ENCODE measurements at places on chromosomes 13 and 19.

GRCh38 chr13:100544866-100545683 is 43.5 kb downstream of the GGACT start:
- DNase-seq = no peak

DNA sequence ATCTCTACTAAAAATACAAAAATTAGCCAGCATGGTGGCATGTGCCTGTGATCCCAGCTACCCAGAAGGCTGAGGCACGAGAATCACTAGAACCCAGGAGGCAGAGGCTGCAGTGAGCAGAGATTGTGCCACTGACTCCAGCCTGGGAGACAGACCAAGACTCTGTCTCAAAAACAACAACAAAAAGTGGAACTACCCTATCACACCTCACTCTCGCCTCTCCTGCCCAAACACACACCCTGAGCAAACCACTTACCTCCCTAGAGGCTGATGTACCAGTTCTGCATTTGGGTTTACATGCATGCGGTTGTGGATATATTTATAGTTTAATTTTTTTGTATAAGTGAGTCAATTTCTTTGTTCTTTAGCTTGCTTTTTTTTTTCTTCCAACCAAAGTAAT is 7.7 kb upstream of the PTOV1 start:
- no peak for DNase-seq

DNA sequence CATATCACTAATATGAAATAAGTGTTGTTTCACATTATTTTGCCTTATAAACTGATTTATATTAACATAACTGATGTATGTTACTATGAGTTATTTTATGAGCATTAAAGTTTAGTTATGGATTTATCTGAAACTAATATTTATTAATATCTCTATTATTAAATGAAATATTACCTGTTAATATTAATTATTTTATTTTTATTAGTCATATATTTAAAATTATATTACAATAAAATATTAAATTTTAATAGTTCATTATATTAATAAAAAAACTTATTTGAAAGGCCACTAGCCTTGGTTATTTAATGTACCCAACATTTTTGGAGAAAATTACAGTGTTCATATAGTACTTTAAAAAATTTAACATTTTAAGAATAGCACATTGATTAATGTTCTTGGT is 1643.4 kb upstream of the MIR17HG start:
- DNase-seq = no peak

DNA sequence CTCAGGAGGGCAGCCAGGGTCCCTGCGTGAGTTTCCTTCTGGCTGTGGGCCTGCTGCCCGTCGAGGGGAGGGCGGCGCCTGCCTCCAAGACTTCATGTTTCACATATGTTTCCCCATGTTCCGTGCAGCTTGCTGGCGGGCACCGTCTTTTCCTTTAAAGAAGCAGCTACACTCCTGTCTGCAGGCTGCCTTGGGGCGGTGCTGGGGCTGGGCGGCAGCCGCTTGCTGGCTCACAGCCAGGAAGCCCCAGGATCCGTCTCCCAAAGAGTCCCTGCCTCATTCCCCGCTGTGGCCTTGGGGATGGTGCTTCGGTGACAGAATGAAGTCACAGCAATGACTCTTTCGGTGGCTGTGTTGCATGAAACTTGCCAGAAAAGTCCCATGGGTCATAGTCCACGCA is 24.9 kb downstream of the PIAS4 start:
- no peak for DNase-seq

DNA sequence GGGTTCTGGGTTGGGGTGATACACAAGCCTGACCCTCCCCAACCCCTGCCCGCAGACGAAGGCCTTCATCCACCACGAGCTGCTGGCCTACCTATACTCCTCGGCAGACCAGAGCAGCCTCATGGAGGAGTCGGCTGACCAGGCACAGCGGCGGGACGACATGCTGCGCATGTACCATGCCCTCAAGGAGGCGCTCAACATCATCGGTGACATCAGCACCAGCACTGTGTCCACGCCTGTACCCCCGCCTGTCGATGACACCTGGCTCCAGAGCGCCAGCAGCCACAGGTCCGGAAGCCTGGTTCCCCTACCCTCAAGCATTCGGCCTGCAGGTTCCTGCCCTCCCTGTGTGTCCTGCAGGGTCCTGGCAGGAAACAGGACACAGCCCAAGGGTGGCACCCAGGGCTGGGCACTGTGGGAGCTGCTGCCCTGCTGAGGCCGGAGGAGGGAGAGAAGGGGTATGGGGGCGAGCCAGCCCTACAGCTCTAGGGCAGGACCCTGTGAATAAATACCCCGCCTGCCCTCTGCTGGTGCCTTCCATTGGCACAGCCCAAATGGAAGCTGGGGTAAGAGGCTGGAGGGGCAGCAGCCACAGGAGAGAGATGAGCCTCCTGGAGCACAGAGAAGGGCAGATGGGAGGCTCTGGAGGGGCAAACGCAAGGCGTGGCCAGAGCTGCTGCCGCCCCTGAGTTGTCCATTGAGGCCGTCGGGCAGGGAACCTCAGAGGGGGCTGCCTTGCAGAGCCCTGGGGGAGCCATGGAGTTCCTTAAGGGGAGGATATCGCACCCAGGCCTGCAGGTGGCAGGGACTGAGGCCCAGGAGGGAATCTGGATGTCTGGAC is 6.8 kb downstream of the TMED1 start:
- no peak for DNase-seq

DNA sequence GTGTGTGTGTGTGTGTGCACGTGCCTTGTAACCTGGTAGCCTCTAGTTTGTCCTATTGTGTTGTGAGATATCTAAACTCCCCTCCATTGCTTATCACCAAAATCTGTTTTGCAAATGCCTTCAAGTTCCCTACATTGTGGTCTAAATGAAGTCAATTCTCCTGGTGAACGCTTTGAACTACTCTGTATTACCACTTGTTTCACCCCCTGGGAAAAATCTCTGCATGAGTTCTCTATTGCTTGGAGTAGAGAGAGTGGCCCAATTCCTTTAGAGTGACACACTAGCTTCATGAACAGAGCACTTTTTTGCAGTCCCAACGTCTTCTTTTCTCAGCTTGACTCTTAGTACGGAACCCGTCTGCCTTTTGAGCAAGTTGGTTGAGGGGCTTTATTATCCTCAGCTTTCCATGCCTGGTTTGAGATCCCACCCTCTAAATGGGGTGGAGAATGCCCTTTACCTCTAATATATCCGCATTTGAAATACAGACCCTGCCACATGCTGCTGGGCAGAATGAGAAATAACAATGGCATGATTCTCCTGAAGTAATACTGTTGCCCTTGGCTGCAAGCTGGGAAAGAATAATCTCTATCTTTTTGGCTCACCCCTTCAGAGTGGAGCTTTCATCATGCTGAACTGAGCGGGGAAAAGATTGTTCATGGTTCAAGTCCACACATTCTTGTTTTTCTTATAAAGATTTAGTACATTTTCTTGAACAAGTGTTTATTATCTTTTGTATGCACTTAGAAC is 2545.3 kb downstream of the PCDH9 start:
- DNase-seq = no peak

DNA sequence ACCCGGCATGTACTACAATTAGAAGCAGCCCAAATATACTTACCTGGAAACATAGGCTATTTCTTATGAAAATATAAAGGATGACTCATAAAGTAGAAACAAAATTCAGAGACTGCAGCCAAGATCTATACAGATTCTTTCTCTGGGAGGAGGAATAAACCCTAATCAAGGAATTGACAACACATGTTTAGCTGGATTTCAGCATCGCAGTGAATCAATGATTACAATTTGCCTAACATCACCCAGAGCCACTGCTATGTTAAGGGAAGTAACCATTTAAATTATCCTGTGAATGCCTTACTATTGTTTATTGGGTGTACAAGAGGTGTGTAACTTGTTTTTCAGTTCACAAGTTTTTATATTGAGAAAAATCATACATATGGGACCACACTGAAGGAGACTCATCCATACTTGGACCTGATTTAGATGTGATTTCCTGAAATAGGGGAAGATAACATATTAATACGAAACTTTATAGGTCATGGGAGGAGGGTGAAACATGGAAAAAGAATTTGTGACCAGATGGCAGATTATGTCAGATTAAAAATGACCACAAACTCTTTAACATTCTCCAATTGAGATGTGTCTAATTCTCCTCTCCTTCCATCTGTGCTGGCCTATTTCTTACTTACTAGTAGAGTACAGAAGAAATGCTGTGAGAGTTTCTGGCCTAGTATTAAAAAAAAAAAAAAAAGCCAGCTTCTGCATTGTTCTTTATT is 1168.4 kb downstream of the SLITRK1 start:
- DNase-seq = no peak

- DNase-seq = peak; percentile 64
These were observed 7.1 kb upstream of the NFIC start for GRCh38 chr19:3359015-3359918.

- DNase-seq = no peak
These were observed 48.6 kb downstream of the SCEL start for GRCh38 chr13:77584106-77584505.
